Cardiac muscle cell (in vitro differentiated cells and primary cell): ENCODE measurements at places on chromosomes 6 and 20. TPM values are rescaled to one million over a fixed set of nuclear protein-coding genes. Genes with fewer than 3 reads are reported as not detected.
A peak's percentile ranks its signal among the peaks of the same experiment; 100 is the strongest.

DNA sequence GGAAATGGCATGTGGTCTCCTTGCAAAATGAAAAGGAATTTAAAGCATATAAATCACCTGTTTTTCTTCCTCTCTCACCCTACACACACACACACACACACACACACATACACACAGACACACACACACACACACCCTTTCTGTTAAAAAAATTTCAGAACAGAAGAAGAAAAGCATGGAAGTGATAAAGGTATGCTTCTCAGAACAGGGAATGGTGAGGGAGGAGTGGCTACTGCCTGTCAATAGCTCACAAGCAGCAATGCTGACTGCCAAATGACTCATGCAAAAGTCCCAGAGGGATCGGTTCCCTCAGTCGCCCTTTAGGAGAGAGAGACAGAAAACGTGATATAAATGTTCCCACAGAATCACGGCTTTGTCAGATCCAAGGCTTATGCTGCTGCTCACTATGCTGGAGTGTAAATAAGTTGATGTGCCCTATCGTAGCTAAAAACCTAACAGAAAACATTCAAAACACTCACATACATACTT lies 102.6 kb downstream of the IBTK start:
- peak; percentile 32 for DNase-seq

GRCh38 chr6:168418711-168419121 lies 22.3 kb upstream of the SMOC2 start:
- DNase-seq = no peak

- DNase-seq = no peak
Measured at GRCh38 chr6:8562125-8562524, 126.8 kb upstream of the SLC35B3 start.

GRCh38 chr20:25512709-25513108 lies 72.6 kb downstream of the NINL start:
- no peak for DNase-seq

DNA sequence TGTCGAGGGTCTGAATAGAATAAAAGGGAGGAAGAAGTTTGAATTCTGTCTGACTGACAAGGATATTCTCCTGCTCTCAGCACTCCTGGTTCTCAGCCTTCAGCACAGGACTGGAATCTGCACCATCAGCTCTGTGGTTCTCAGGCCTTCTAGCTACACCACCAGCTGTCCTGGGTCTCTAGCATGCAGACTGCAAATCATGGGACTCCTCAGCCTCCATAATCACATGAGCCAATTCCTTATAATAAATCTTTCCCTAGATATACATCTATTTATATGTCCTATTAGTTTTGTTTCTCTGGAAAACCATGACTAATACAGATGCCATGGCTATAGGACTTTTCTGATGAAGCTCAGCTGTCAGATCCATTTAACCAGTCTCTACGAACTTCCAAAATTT lies 132.8 kb upstream of the ECI2 start:
- DNase-seq = no peak

GRCh38 chr6:25309886-25310285 lies 30.7 kb downstream of the CARMIL1 start:
- no peak for DNase-seq

GRCh38 chr6:137660296-137660731 lies 166.1 kb upstream of the OLIG3 start:
- no peak for DNase-seq

GRCh38 chr20:50729901-50730764 lies 1.2 kb upstream of the PARD6B start:
- DNase-seq = peak; percentile 50

DNA sequence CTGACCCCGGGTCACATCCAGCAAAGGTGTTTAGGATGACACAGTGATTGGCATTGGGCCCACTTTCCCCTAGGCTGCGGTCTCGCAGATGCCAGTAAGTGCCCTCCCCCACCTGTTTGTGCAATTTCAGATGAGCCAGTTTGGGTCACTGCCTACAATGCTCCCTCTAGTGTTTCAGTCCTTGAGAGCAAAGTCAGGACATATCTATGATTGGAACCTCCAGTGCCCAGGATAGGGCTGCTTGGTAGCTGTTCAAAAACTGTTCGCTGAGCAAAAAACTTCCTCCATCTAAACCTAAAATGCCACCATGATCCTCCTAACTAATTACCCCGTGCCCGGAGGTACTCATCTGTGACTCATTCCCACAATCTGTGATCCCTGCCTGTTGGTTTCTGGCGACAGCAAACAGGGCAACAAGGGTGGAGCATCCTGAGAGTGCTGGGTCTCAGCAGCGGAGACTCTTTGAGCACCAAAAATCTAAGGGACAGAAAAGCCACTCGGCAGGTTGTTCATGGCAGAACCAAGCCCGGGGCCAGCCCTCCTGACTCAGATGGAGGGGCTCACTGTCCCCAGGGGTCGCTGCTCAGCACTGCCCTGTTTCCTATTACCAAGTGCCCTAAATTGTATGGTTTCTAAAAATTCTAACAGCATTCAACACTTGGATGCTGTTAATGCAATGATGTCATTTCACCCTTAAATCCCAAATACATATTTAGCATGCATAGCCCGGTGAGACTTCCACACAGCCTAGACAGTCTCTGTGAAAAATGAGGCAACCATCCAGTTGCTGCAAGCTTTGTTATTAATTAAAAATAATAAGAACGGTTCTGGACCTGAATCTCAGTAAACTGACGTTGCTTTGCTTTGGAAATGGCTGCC lies 5.0 kb downstream of the VSX1 start:
- peak; percentile 52 for DNase-seq

- peak; percentile 89 for DNase-seq
Measured at GRCh38 chr20:9514461-9515213, at the start of gene LAMP5. Gene LAMP5 (plus strand): TSS chr20:9514590. CDS start chr20:9514853, 263 bp downstream.

DNA sequence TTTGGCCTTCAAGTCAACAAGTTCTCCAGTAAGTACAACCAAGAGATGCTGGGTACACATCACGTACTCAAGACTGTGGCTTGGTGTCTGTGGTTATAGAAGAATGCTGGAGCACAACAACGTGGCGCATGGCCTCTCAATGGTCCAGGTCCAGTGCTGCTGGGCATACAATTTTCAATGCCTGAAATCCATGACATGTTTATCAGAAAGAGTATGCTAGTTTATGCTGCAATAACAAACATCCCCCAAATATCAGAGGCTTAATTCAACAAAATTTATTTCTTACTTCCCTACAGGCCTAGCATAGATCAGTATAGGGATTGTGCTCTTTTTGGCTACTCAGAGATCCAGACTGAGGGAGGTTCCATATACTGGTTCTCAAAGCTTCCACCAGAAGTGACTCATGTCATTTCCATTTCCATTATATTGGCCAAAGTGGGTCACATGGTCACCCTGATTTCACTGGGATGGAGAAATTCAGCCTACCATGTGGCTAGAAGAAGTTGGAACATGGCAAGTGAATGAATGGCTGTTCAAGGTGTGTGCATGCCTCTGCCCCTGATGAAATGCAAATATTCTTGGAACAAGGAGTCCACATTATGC lies 33.3 kb upstream of the KIF16B start:
- no peak for DNase-seq

GRCh38 chr20:35562541-35563110 lies 20.7 kb downstream of the ERGIC3 start:
- DNase-seq = no peak

- no peak for DNase-seq
Measured at GRCh38 chr6:110185879-110186278, 5.7 kb downstream of the CDC40 start.

- DNase-seq = no peak
Measured at GRCh38 chr6:157088841-157089240, 234.5 kb downstream of the TMEM242 start.

GRCh38 chr6:44704240-44705150 lies 317.0 kb downstream of the CDC5L start:
- no peak for DNase-seq

GRCh38 chr20:60139663-60140446 lies 181.6 kb downstream of the CDH26 start:
- DNase-seq = peak; percentile 11

DNA sequence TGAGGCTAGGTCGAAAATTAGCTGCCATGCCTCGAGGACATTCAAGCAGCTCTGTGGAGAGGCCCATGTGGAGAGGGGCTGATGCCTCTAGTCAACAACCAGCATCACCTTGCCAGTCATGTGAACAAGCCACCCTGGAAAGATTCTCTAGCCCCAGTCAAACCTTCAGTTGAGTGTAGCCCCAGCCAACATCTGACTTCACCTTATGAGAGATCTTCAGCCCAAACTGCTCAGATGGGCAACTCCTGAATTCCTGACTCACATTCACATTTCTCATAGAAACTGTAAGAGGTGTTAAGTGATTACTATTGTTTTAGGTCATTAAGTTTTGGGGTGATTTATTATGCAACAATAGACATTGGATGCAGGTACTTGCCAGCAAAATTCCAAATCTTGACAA lies 44.9 kb downstream of the GJA10 start:
- DNase-seq = no peak

Gene SPATA25
- polyA plus RNA-seq = 6.6 and 7.4 TPM in 2 replicates

Gene RCAN2
- 55.6 and 105 TPM in 2 replicates for polyA plus RNA-seq

Gene BPI
- not detected in 2 replicates for polyA plus RNA-seq

Gene CPNE5
- 51.6 and 56.5 TPM in 2 replicates for polyA plus RNA-seq

Gene GRIK2
- 0.45 and 0.54 TPM in 2 replicates for polyA plus RNA-seq

Gene MEP1A
- polyA plus RNA-seq = not detected in 2 replicates

Gene PPARD
- polyA plus RNA-seq = 28.6 and 34.0 TPM in 2 replicates

Gene CAPN11
- polyA plus RNA-seq = not detected in 2 replicates

Gene SAMD10
- 22.6 and 36.5 TPM in 2 replicates for polyA plus RNA-seq

Gene FAM83C
- not detected in 2 replicates for polyA plus RNA-seq
